ENCODE measurements at places on chromosomes 11 and 22.
A peak's percentile ranks its signal among the peaks of the same experiment; 100 is the strongest.

DNA sequence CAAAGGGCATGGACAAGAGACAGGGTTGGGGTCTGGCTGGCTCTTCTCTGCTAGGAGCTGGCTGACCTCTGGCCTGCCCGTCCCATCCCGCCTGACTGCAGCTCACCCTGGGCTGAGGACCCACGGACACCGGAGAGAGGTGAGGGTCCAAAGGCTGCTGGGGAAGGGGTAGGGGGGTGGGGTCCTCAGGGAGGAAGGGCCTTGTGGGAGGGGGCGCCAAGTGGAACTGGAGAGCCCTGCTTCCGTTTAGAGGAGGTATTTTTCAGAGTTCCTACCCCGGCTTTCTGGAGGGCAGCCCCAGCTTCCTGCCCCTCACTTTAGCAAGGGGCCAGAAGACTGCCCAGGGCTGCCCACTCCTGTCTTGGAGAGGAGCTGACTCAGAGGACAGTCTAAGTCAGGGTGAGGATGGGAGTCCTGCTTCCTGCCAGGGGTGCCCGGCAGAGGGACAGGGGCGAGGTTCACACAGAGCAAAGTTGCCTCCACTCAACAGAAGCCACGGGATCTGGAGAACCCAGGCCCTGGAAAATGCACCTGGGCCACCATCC lies 7.1 kb downstream of the LARGE2 start:
- DNase-seq: no peak

GRCh38 chr11:65891219-65892136 lies 1.0 kb downstream of the CCDC85B start:
- DNase-seq: no peak

DNA sequence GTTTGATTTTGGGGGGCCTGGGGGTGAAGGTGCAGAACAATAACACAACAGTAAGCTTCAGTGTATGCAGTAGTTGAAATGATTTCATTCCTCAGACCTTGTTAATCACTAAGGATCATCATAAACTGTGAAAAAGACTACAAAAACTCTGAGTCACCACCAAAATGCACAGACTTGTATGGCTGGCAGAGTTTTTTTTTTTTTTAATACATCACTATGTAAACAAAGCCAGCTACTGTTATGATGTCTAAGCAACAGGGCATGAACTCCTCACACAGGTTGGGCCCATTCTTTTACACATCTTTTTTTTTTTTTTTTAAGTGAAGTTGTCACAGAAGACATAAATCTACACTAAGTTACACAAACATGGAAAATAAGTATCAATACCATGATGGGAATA lies 311.9 kb downstream of the GUCY1A2 start:
- DNase-seq: no peak

DNA sequence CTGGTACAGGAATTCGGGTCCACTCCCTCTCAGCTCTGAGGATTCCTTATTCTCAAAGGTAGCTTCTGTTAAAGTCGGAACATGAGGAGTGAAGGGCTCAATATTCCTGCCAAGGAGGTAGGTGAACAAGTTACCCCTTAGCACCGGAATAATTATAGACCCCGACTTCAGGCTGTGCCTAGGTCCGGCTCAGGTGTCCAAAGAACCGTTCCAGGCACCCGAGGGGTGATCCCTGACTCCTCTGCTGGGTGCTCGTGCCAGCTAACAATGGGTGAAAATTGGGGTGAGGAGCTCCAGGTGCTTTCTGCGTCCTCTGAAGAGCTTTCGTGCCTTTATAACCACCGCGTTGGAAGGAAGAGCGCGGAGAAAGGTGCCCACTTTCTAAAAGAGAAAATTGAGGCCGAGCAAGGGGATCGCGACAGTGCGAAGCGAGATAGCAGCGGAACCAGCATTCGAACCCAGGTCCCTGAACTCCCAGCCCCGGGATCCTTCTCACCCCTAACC lies 393 bp downstream of the CYB561A3 start:
- DNase-seq: no peak

GRCh38 chr22:20158391-20159036 lies 7.7 kb upstream of the CCDC188 start:
- no peak for DNase-seq

DNA sequence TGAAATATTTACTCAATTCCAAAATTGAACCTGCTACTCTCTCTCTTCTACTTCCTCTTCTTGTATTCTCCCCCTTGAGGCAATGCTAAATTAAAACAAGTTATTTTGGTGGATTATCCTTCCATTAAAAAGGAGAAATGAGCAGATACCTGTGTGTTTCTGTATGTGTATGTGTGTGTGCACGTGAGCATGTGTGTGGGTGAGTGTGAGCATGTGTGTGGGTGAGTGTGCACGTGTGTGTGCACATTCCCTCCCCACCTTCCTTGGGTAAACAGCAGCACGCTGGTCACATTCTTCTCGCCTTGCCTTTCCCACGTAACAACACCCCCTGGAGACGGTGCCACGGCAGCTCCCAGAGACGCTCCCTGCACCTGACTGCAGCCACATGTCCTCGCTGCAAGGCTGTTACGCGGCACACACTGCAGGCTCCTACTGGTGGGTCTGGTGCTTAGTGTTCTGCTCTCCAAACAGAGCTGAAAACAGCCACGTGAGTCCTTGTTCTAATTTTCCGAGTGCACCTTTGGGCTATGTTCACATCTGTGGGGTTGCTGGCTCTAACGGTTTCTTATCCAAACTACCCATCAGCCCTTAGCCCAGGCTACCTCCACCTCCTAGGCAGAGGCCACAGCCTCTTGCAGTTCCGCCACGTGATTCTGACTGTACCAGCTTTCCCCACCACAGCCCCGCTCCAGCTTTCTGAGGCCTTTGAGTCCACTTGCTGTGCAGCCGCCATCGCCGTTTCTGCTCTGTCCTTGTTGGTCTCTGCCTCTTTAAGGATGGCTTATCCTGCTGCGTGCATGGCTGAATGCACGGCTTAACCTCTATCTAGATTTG lies 123.4 kb downstream of the CTTN start:
- DNase-seq: no peak

- DNase-seq: no peak
Measured at GRCh38 chr11:12806113-12806512, 131.9 kb downstream of the TEAD1 start.

DNA sequence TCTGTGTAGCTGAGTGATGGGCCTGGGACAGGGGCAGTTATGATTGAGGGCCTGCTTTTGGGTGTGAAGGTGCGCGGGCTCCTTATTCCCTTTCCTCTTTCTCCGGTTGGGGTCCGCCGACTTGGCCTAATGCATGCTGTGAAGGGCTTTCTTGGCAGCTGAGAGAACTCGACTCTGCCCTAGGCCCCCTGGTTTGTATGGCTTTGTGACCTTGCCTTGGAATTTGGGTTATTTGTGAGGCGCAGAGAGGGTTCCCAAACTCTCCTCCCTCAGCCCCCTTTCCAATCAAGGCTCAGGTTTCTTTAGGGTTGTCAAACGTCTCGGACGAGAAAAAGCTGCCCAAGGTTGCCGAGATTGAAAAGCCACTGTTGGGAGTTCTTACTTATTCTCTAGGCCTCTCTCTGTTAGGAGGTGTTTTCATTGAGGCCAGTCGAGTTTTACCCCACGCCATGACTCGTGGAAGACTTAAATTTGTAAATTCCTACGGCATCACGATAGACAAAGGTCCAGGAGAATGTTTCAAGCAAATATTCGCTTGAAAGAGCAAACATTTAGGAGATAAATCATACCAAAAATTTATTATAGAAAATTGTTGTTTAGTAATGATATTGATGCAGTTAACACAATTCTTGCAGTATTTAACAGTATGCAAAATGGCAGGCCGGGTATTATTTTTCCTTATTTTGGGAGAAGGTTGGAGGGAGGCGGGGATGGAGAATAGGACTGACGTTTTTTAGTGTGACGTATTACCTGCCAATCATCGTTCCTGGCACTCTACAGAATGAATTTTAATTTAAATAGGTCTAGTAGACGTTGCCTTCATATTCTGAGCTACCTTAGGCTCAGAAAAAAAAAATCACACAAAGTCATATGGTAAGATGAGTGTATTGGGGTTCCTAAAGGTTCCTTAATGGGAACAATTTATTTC lies 689 bp downstream of the PDHX start:
- no peak for DNase-seq

- no peak for DNase-seq
Measured at GRCh38 chr11:95148938-95149337, 59.3 kb downstream of the ENDOD1 start.

- no peak for DNase-seq
Measured at GRCh38 chr11:34183848-34184391, 78.5 kb downstream of the NAT10 start.

DNA sequence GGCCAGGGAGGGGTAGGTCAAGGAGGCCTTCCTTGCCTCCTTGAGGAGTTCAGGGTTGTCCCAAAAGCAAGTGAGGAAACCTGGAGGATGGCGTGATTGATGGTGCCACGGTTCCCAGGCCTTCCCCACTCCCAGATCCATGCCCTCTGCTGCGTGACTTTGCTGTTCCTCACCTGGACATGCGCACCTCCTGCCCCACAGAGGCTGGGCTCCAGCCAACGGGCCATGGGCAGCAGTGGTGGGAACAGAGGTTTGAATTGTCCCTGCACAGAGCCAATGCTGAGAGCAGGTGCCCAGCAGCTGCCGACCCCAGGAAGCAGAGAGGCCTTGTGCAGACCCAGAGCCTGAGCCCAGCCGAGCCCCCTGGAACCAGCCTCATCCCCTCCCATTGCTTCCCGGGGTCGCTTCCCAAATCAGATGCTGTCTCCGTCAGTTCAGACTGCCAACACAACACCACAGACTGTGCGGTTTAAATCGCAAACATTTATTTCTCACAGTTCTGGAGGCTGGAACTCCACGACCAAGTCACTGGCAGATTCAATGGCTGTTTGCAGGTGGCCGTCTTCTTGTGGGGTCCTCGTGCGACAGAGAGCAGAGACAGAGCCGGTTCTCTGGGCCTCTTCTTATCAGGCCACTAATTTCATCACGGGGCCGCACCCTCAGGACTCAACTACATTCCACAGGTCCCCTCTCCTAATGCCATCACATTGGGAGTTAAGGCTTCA lies 6.2 kb upstream of the LINC01488 start:
- no peak for DNase-seq

- DNase-seq: no peak
Measured at GRCh38 chr11:123217897-123218296, 22.8 kb upstream of the CLMP start.

DNA sequence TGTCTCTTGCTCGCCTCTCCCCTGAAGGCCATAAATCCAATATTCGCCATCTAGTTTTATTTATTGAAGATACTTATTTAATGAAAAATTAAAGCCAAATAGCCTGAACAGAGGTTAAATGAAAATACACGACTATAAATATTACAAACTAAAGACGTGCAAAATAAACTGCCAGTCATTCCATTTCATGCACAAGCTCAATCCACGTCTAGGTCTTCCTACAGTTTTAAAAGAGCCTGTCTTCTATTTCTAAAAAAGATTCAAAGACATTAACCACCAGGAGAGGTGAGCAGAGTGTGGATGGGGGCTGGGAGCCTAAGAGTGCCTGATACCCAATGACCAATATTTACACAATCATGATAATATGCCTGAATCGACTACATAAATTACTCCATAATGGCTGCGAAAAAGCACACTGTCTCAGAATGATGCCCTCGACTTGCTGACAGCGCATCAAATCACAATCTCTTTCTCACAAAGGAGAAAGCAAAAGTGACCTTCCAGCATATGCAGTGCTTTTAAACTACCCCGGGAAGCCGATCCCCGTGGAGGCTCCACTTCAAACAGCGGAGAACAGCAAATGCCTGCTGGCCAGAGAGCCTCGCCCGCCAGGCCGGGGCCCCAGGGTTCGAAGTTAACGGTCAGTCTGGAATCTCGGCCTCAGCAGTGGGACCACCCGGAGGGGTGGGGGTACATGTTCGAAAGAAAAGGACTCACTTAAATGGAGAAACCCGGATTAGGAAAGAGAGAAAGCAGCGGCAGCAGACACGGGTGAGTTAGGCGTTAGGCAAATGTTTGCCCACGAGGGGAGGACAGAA lies 1.7 kb downstream of the FCHSD2 start:
- peak; percentile 29 for DNase-seq

GRCh38 chr11:83403691-83404389 lies 117.7 kb upstream of the CCDC90B start:
- DNase-seq: no peak

Measured in CD4-positive, alpha-beta T cell treated with Interleukin-4 for 1 hour (primary cell).